Stimulated activated CD8-positive, alpha-beta memory T cell treated with anti-CD3 and anti-CD28 coated beads, Interleukin-4, amount 100 ng/mL, for 4 hours (primary cell): ENCODE measurements at places on chromosomes 1 and 21.
A peak's percentile ranks its signal among the peaks of the same experiment; 100 is the strongest.

DNA sequence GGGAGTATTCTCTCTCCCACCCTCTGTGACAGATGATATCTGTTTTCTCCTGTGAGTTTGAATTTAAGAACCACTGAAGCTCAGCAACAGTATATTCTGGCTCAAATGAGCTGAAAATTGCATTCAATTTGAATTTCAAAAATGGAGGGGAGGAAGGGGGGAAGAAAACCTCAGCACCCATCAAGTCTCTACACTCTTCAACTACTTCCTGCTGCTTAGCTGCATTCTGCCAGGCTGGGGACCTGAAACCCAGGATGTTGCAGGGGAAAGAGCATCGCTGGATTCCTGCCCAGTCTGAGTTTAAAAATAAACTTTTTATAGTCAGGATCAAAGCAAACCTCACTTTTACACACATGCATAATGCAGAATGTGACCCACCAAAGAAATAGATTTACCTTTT lies 214.3 kb upstream of the ESRRG start:
- DNase-seq = no peak

- DNase-seq = no peak
Measured at GRCh38 chr1:34695580-34695979, 59.3 kb upstream of the GJB5 start.

- DNase-seq = no peak
Measured at GRCh38 chr1:98030483-98030882, 109.6 kb upstream of the DPYD start.

DNA sequence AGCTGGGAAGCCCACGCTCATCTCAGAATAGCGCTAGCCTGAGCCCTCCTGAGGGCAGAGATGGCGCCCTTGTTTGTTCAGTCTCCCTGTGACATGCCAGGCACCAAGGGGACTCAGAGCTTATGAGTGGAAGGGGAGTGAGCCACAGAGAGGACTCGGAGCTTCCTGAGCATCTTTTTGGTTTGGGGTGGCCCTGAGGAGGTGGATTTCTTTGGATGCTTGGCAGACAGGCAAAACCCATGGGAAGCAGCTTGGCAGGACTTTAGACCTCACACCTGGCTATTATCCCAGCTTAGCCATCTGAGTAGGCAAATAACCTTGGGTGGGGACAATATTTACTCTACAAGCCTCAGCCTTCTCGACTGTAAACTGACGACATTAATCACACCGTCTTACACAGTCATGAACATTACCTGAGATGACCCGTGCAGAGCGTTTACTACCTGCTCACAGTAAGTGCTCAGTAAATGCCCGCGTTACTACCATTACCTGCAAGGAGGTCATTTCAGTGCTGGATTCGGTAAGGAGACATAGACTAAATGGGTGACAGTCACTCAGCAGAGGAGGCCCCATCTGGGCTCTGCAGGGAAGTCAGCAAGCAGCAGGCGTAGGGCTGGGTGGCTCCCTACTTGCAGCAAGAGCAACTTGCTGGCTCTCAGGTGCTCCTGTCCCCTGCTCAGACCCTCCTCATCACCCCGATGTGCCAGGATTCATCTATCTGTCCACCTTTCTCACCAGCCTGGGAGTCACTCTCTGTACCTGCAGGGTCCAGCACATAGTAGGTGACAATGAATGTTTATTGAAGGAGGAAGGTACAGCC lies 54.9 kb downstream of the KLHDC7A start:
- DNase-seq = no peak

DNA sequence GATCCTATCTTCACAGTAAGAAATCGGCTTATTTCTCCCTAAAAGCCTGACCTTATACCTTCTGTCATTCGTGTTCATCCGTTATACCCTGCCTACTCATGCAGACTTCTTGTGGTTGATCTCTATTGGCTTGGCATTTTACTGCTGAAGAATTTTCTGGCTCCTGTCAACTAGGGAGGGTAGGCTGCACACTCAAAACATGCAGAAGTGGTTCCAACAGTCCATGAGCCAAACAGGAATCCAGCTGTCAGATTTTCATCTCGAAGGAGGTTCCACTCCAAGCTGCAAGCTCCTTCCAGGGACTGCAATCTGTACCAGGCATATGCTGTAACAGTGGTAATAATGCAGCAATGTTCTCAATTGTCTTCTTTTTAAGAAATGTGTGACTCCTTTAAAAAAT lies 10.1 kb downstream of the DNAJC11 start:
- DNase-seq = no peak

DNA sequence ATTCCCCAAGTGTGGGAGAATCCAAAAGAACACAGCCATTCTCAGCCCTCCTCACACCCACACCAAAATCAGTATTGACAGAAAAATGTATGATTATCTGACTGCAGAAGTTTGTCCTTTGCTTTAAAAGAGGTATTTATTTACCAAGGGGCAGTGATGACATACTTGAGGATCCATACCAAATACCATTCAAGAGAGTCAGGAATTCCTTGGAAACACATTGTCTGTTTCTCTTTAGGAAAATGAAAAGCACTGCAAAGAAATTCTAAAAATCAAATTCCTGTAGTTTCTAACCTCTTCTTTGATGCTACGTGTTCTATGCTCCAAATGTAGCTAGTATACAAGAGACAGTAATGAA lies 509.6 kb upstream of the CXADR start:
- no peak for DNase-seq

- peak; percentile 35 for DNase-seq
Measured at GRCh38 chr1:181141431-181141910, 53.0 kb downstream of the IER5 start.

DNA sequence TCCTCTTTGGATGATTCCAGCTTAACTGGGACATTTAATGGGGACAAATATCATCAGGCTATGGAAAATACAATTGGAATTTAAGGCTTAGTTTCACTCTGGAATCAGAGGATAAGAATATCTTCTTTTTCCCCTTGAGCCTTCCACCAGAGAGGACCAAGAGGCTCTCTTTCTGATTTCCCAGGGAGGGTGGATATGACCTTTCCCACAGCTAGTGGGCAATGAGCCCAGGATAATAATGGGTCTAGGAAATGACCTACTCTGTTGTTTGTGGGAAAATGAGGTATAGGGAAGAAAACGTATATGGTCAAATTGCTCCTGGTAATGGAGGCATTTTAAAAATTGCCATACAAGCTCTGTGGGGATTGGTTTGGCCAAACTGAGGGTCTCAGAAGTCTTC lies 1.9 kb downstream of the OR6Y1 start:
- DNase-seq = no peak

DNA sequence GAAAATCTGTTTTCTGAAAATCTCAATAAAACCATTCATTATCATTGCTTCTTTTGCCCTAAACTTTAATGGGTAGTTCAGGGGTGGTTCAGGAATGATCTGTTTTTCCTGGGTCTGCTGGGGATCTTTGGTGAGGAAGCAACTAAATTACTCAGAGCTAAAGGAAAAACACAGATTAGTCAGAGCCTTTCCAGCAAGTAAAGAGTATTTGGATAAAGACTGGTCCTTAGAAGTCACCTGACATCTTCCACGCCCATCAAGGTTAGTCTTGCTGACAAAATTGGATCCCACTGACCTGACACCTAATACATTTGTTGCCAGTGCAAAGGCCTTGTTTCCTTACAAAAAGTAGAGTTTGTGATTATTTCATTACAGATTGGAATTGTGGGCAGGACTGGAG lies 24.2 kb downstream of the HSPA13 start:
- no peak for DNase-seq

GRCh38 chr1:160428053-160428452 lies 27.7 kb downstream of the VANGL2 start:
- no peak for DNase-seq

GRCh38 chr1:221747839-221748238 lies 6.0 kb upstream of the DUSP10 start:
- no peak for DNase-seq

- DNase-seq = no peak
Measured at GRCh38 chr1:88812366-88812765, 79.0 kb downstream of the GTF2B start.

- DNase-seq = no peak
Measured at GRCh38 chr1:31410871-31411270, 2.1 kb upstream of the SERINC2 start.

DNA sequence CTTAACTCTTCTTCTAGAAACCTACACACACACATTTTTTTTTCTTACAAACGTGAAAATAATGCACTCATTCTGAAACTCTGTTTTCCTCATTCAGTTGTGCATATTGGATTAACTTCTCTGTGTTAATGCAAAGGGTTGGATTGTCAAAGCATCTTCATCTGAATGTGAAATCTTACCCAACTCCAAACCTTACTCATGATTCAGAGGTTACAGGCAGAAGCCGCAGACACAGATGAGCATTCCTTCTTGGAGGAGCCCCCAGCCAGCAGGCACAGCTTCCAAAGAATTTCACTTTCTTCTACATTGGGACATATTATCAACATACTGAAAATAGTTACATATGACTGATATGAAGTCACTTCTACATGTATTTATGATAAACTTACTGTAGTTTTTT lies 15.7 kb downstream of the PATJ start:
- no peak for DNase-seq

DNA sequence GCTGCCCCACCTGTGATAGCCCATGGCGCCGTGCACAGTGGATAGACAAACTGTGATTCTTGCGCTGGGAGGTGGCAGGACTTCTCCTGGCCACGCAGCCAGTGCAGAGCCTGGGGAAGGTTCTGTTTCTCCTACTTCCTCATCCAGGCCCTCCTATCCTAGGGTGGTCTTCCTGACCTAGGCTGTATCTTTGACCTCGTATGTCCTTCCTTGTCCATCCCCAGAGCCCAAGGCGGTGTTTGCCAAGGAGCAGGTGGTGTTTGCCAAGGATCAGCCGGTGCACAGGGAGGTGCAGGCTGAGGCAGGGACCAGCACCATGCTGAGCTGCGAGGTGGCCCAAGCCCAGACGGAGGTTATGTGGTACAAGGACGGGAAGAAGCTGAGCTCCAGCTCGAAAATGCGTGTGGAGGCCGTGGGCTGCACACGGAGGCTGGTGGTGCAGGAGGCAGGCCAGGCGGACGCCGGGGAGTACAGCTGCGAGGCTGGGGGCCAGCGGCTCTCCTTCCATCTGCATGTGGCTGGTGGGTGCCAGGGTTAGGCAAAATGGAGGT lies 63.9 kb downstream of the OBSCN start:
- DNase-seq = no peak

DNA sequence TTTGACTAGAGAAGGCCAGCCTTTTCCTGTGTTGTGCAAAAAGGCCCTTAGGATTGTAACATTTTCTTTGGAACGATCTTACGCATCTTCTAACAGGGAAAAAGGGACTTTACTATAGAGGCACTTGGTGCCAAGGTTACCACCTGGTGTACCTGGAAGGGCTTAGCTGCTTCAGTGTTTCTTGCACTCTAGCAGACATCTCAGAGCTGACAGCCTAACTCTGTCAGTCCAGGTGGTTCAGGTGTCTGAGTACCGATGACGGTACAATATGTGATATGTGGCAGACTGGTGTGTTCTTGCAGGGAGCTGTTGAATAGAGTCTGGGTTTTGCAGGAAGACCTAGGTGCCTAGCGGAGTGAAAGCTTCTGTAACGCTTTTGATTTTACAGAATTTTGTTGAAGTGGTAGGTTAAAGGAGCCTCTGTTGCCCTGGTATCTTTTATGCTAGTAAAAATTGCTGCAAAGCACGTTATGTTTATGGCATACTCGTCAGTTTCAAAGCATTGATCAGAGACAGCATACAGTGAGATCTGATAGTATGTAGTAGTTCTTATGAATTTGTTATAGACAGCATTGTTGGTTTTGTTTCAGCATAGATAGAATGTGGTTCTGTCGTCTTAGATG lies 1.4 kb downstream of the MAGI3 start:
- no peak for DNase-seq

DNA sequence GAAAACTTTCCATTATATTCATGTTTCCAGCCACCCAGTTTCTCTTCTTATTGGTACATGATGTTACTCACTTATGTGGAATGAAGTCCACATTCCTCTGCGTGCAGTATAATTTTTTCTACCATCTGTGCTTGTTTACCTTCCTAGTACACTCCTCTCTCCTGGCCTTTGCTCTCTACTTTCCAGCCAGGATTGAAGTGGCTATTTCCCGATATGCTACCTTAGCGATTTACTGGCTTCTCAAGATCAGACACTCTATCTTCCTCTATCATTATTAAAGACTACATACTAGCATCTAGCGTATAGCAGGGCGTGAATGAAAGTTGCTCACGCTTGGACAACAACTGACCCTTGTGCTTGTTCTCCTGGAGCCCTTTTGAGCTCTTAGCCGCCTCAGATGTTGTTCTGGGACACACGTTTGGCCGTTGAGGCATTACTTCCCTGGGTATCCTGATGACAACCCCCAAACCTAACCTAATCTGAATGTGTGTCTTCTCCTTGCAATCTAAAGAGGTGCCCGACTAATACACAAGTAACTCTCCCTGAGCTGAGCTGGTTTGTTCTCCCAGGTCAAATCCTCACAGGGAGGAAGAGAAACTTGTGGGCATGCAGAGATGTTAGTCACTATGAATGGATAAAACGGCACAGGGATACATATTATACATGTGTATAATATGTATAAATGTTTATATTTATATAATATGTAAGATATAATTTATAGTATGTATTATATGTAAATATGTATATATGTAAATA lies 13.4 kb upstream of the MTARC2 start:
- DNase-seq = no peak

DNA sequence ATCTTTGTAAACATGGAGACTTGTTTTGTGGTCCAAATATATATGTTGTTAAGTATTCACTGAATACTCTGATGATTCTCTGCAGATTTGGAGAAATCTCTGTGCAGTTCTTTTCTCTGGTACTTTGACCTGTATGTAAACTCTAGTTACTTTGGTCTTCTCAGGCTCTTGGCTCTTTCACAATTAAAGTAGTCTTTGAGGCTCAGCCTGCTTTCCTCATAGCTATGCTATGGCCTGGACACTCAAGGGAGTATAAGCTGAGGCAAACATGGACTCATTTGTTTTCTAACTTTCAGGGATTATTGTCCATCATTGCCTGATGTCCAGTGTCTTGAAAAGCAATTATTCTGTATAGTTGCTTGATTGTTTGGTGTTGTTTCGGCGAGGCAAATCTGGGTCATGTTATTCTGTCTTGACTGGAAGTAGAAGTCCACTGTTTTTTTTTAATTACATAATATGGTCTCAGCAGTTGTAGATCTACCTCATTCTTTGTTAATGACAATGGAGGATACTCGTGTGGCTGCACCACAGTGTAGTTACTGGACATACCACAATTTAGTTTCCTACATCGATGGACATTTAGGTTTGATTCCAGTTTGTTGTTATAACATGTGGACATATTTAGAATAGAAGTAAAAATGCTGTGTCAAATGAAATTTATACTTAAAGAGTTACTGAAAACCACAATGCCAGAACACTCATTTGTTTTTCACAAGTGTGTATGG lies 9.2 kb downstream of the PTBP2 start:
- DNase-seq = no peak

GRCh38 chr1:45014321-45015028 lies 2.4 kb downstream of the UROD start:
- DNase-seq = peak; percentile 66

- no peak for DNase-seq
Measured at GRCh38 chr1:36847761-36848160, 186.6 kb downstream of the GRIK3 start.

GRCh38 chr1:8602471-8603219 lies 214.8 kb downstream of the RERE start:
- DNase-seq = no peak

GRCh38 chr1:6834366-6834765 lies 49.1 kb downstream of the CAMTA1 start:
- no peak for DNase-seq

- no peak for DNase-seq
Measured at GRCh38 chr1:86233403-86233802, 76.8 kb upstream of the COL24A1 start.

- DNase-seq = no peak
Measured at GRCh38 chr1:76668046-76668445, 199.2 kb upstream of the ST6GALNAC5 start.

- no peak for DNase-seq
Measured at GRCh38 chr1:211639475-211640300, 35.7 kb downstream of the NEK2 start.

- DNase-seq = no peak
Measured at GRCh38 chr1:165484532-165484931, 39.6 kb upstream of the RXRG start.
